Stimulated activated CD8-positive, alpha-beta memory T cell treated with anti-CD3 and anti-CD28 coated beads, Interleukin-4, amount 100 ng/mL, for 48 hours (primary cell): ENCODE measurements at places on chromosomes 11 and 22.

DNA sequence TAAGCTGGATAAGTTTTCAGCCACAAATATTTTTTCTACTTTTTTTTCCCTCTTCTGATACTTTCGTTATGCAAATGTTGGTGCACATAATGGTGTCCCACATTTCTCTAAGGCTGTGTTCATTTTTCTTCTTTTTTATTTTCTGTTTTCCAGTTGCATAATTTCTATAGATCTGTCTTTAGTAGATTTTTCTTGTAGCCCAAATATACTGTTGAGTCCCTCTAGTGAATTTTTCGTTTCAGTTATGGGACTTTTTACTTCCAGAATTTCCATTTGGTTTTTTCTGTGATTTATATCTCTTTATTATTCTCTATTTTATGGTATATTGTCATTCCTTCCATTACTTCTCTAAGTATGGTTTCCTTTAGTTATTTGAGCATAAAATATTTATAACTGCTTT, 72.0 kb downstream of the SWAP70 start:
- no peak for DNase-seq

DNA sequence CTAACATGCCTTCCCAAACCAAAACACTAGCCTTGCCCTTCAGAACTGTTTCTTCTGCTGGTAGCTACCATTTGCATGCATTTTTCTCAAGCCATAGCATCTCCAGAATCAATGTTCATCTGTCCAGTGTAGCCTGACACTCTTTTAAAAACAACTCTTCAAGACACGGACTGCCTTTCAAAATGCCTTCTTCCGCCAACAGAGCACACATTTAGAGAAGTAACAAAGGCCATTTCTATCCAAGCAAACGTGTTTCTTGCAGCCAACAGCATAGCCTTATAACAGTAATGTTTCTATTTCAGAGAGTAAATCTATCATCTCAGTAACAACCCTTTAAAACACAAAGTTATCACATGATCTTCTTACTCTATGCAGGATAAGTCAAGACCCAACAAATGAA, 143.3 kb upstream of the MTMR2 start:
- DNase-seq: no peak

GRCh38 chr11:123231256-123231655, 36.2 kb upstream of the CLMP start:
- no peak for DNase-seq

DNA sequence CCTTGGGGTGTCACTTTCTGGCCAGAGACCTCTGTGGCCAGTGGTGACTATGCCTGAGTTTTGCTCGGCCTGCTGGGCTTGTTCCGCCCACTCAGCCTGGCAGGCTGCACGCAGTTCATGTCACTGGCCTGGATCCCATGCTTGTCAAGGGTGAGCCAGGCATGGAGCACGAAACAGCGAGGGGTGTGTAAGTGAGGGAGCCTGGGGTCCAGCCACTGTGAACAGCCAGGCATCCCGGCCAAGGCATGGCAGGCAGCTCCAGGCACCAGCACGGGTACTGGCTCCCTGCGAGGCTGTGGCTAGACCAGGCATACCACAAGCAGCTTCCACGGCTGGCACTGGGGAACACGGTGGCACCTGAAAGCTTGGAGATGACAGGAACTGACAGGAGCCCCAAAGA, 214.3 kb downstream of the LRRC4C start:
- DNase-seq: no peak

GRCh38 chr11:20247591-20248007, 87.3 kb upstream of the DBX1 start:
- DNase-seq: no peak

GRCh38 chr11:41320238-41320637, 139.2 kb downstream of the LRRC4C start:
- DNase-seq: no peak

DNA sequence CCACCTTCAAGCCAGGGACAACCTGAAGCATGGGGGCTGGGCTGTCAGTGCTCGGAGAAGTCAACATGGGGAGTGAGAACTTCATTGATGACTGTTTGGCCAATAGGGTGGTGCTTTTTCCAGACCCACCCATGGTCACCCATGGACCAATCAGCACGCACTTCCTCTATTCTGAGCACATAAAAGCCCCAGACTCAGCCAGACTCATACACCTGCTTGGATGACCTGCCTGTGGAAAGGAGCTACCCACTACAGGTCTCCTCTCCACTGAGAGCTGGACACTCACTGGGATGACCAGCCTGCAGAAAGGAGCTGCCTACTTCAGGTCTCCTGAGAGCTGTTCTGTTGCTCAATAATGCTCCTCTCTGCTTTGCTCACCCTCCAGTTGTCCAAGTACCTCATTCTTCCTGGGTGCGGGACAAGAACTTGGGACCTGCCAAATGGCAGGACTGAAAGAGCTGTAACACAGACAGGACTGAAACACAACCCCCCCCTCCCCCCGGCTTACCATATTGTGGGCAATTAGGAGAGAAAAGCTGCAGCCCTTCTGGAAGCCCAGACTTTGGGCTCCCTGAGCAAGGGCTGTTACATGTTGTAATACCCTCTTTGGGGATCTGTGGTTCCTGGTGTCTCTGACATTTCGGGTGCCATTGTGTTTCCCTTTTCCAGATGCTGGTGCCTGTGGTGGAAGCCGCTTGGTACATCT, 44.4 kb upstream of the WNT11 start:
- DNase-seq: no peak

DNA sequence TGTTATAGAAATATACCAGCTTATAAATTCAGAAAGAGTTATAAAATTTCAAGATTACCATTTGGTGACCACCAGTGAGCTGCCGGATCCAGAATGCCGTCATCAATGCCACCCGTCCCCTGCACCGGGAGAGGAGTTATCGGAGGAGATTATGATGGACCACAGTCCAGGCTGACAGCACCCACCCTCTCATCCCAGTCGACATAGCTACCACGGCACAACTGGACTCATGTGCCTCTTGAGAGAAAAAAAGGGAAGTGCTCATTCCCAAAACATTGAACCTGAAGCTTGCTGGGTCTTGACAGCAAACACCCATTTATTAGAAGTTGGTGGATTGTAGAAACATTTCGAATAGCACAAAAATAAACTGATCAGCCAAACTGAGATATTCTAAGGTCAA, 1331.5 kb downstream of the TBC1D22A start:
- DNase-seq: no peak

DNA sequence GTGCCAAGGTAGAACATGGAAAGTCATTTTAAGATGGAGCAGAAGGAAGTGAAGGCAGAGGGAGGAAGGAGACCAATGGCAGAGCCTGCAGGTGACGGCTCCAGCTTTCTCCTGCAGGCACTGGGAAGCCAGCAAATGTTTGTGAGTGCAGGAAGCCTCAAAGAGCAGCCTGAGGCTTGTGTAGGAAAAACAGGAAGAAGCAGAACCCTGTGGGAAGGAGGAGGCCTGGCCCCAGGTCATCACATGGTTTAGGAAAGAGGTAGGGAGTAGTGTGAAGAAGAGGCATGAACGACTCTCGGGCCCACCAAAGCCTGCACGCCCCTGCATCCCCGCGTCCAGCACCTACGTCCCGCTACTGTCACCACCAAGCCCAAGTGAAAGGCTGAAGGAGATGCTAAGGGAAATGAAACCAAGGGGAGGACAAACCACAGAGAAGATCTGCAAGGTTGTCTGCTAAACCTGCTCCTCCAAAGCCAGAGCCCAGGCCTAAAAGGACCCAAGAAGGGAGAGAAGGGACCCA, 151.5 kb downstream of the CHST1 start:
- DNase-seq: no peak

DNA sequence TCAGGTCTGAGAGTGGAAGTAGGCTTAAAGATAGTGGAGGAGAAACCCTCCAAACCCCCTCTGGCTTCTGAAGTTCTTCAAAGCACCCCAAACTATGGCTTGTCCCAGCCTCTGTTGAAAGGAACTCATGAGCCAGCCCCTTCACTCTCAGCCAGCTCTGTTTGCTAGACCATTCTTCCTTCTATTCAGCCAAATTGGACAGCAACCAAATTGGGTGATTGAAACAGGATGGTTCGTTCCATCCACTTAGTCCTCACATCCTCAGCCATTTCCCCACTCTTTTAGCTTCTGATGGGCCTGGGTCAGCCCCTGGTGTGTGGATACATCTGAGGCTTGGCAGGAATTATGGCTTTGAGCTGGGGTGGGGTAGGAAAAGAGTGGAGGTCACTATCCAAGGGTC, 4.5 kb downstream of the HTR3A start:
- DNase-seq: no peak

- DNase-seq: no peak
These were observed 9.9 kb upstream of the NUP160 start for GRCh38 chr11:47857892-47858543.

GRCh38 chr22:45101515-45102227, 62.1 kb upstream of the NUP50 start:
- DNase-seq: peak; percentile 51

DNA sequence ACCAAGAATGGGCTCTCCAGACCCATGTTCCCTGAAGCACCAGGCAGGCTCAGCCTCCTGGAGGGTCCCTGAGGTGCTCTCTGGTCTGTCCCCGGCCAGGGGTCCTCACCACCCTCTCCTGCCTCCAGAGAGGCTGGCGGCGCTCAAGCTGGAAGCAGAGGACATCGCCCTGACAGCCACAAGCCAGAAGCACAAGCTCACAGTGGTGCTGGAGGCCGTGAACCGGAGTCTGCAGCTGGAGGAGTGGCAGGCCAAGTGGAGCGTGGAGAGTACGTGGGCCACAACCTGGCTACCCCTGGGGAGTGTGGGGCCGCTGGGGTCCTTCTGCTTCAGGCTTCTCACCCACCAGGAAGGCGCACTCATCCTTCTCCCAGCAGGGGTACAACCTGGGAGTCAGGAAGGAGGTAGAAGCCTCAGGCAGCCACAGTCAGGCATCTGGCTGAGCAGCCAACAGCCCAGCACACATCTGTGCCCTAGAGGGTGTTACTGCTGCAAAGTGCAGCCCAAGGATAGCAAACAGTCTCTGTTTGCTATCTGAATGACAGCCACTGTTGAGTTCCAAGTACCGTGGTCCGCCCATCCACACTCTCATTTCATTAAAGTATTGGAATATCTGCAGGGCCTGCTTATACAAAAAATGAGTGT, 8.4 kb downstream of the PARVG start:
- no peak for DNase-seq

GRCh38 chr11:36463781-36464180, 46.3 kb downstream of the TRAF6 start:
- no peak for DNase-seq

DNA sequence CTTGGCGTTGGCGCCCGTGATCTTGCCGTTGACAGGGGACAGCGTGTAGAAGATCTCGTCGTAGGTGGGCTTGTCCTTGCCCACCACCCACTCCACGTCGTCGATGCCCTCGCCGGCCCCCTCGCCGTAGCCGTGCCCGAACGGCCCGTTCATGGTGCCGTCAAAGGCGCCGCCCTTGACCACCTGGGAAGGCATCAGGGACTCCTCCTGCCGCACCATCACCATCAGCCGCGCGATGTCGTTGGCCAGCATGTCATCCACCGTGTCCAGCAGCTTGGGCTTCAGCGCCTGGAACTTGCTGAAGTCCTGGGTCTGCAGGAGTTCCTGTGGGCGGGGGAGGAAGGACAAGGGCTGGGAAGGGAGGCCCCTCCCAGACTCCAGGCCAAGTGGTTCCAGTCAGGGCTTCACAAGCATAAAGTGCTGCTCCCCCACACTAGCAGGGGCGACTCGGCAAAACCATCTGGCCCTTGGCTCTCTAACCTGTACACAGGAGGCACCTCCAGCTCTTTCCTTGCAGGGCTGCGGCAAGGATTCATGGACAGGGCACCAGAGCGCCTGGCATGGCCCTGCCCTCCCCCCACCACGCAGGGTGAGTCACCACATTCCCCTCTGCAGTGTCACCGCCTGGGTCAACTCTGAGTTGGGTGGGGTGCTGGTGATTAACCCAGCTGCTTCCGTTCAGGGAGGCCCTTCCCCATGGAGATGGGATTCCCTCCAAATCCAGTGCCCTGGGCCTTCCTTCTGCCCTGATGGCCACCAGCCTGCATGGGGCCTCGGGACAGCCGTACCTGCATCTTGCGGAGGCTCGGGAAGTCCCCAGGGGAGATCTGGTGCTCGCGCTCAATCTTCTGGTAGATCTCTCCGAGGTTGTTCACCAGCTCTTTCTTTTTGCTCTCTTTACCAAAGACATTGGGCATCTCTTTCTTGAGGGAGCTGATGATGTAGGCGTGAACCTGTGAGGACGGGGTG, 10.4 kb upstream of the CDC42BPG start:
- DNase-seq: peak; percentile 75

- DNase-seq: no peak
These were observed 26.5 kb downstream of the GRAMD4 start for GRCh38 chr22:46646531-46647215.

DNA sequence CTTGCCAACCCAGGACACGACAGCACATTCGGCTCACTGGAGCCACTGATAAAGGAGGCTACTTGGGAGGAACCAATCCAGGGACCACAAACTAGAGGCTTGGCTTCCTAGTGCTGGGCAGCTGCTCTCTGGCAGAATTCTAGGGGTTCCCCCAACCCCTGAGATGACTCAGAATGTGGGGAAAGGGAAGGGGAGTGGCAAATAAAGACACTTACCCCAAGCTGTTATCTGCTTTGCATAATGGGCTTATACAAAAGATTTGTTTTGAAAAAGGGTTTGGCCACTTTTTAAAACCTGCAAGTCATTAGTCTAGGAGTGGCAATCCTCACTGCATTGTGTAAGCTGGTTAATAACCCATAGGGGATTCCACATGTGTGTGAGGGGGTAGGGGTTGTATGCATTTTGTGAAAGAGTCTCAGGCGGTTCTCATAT, 64.1 kb upstream of the LMO1 start:
- DNase-seq: no peak

DNA sequence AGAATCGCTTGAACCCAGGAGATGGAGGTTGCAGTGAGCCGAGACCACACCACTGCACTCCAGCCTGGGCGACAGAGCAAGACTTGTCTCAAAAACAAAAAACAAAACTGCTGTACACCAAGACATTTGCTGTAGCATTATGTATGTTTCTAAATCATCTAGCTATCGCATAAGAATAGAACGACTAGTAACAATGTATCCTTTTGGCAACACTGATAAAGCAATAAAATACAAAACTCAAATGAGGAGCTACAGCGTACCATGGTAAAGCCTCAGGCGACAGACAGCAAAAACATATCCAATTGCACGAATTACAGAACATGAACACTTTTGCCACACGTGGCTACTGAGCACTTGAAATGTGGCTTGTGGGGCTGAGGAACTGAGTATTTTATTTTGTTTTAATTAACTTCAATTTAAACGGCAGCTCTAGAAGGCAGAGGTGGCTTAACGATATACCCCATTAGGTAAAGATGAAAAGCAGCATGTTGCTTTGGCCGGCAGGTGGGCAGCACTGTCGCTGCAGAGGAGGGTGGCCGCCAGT, 2.3 kb downstream of the TUBGCP6 start:
- no peak for DNase-seq

DNA sequence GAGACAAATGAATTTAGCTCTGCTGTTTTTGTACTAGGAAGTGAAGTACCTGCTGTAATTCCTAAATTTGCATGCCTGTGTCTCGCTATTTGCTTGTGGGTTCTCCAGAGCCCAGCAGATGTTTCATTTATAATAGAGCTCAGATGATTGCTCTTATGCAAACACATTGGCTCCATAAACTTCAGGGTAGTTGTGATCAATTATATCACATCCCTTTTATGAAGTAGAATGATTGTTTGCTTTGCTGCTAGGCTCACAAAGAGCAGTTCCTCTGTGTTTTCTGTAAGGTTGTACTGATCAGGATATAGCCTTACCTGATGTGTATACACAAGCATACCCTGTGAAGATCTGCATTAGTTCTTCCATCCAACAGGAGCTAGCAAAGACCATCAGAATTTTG, 64.1 kb downstream of the C11orf87 start:
- no peak for DNase-seq
